SJSA1 (cell line): ENCODE measurements at places on chromosomes 2 and 18.

- no peak for DNase-seq
Observed at GRCh38 chr2:42923580-42924417, 131.4 kb upstream of the HAAO start.

DNA sequence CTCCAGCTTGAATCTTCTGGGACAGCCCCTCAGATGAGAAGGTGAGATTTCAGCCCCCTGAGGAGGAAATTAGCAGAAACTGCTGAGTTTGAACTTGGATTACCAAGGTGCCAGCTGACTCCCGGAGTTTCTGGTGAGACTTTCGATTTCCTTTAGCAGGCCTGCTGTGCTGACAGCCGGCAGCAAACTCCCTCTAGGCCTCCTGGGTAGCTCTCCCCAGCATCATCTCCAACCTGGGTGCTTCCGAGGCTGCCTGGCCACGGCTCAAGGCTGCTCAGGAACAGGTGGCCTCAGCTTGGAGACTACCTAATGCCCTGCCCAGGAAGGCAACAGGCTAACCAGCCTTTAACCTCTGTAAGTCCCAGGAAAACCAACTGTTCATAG lies 16.5 kb downstream of the SDC1 start:
- no peak for DNase-seq

GRCh38 chr18:43879415-43879814 lies 602.1 kb upstream of the SYT4 start:
- no peak for DNase-seq

DNA sequence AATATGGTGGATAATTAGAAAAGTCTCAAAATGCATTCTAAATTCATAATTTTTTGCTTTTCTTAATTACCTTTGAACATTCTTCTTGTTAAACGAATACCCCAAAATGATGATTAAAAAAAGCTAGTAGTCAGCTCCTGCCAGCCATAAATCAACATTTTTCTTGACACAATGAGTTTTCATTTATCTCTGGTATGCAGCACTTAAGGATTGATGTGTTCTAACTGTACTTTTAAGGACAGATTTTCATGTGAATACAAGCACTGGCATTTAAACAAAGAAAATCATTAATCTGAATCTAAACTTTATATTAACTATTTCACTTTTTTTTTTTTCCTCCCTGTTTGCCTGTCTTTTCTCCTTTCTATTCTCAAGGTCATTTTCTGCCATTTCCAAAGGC lies 976.8 kb downstream of the TMEM182 start:
- DNase-seq = no peak

DNA sequence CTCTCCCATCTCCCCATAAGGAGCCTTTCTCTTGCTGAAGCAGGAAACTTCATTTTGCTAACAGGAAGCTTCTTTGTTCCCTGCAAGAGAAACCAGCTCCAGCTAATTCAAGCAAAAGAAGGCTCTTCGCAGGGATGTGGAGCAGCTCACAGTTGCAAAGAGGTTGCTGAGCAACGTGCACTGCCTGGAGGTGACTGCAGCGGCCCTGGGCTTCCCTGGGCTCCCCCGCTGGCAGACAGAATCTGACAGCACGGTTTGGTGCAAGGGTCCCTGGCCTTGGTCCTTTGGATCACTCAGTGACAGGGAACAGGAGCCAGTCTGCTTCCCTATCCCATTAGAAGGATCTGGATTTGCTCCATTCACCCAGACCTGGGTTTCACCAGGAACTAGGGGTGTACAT lies 25.8 kb downstream of the GPR55 start:
- no peak for DNase-seq

DNA sequence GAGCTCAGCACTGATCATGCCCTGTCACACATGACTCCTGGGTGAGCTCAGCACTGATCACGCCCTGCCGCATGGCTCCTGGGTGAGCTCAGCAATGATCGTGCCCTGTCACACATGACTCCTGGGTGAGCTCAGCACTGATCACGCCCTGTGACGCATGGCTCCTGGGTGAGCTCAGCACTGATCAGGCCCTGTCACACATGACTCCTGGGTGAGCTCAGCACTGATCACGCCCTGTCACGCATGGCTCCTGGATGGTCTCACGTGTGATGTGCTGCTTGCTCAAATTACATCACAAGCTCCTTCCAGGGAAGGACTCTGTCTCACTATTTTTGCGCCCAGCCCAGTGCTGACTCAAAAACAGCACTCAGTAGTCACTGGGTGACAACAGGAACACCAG lies 258.0 kb downstream of the HDAC4 start:
- DNase-seq = no peak

DNA sequence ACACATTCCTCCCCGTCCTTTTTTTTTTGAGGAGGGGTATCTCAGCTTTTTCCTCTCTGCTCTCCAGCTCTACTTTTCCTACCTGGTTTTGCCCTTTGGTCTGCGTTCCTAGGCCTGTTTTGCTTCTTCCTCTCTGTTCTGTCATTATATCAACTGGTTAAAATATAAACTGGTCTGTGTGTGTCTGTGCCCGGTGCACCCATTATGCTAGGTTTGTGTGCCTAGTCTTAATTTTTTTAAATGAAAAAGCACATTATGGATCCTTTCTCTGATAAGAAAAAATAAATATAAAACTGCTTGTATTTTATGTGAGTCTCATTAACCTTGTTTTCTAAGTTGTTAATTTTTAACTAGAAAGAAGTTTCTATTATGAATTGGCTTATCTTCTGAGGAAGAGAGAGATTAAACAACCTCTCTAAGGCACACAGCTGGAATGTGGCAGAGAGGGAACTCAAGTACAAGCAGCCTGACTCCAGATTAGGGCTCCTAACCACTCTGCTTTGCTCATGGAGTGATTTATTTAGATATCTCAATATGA lies 17.4 kb downstream of the SLC38A11 start:
- no peak for DNase-seq

DNA sequence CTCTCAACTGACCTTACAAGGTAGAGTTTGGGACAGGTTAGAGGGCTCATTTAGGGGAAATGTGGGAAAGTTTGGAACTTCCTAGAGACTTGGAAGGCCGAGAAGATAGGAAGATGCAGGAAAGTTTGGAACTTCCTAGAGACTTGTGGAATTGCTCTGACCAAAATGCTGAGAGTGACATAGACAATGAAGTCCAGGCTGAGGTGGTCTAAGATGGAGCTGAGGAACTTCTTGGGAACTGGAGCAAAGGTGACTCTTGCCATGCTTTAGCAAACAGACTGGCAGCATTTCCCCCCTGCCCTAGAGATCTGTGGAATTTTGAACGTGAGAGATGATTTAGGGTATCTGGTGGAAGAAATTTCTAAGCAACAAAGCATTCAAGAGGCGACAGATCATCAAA lies 258.9 kb upstream of the GULP1 start:
- DNase-seq = no peak

GRCh38 chr18:24428709-24429108 lies 2.2 kb downstream of the IMPACT start:
- no peak for DNase-seq

- DNase-seq = no peak
Observed at GRCh38 chr2:123648016-123648415, 377.1 kb upstream of the CNTNAP5 start.

- DNase-seq = no peak
Observed at GRCh38 chr2:24981411-24982136, 9.8 kb upstream of the DNAJC27 start.

- DNase-seq = no peak
Observed at GRCh38 chr2:72144274-72144631, 3.4 kb downstream of the CYP26B1 start.

DNA sequence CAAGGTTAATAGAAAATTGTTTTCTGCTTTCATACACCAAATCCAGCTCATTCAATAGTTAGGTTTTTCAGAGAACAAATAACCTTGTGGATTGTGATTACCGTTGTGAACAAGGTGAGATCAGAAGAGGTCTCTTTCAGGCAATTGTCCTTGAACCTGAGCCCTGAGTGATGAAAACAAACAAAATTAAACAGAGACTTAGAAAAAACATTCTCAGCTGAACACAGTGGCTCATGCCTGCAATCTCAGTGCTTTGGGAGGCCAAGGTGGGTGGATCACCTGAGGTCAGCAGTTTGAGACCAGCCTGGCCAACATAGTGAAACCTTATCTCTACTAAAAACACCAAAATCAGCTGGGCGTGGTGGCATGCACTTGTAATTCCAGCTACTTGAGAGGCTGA lies 68.1 kb downstream of the HNMT start:
- DNase-seq = no peak

GRCh38 chr18:58915006-58915799 lies 50.5 kb downstream of the ZNF532 start:
- no peak for DNase-seq

GRCh38 chr2:31075941-31076590 lies 62.2 kb downstream of the GALNT14 start:
- no peak for DNase-seq

- DNase-seq = no peak
Observed at GRCh38 chr2:166539340-166540162, 45.5 kb upstream of the SCN7A start.

DNA sequence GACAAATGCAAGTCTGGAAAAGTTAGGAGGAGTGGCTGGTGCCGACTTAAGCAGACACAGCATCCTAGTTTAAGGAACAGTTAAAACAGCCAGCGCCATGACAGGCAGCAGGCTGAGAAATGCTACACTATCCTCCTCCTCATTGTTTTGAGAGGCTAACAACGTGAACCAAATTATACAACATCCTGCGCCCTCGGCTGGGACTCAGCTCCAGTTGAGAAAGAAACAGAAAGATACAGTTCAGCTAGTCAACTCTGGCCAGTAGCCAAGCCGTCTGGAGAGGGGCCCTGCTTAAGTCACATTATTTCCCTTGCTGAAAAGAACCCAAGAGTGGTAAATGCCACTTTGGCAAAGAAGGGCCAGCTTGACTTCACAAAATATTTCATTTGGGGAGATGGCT lies 90.2 kb downstream of the BCL11A start:
- no peak for DNase-seq
